ENCODE measurements at places on chromosomes 11 and 22.

DNA sequence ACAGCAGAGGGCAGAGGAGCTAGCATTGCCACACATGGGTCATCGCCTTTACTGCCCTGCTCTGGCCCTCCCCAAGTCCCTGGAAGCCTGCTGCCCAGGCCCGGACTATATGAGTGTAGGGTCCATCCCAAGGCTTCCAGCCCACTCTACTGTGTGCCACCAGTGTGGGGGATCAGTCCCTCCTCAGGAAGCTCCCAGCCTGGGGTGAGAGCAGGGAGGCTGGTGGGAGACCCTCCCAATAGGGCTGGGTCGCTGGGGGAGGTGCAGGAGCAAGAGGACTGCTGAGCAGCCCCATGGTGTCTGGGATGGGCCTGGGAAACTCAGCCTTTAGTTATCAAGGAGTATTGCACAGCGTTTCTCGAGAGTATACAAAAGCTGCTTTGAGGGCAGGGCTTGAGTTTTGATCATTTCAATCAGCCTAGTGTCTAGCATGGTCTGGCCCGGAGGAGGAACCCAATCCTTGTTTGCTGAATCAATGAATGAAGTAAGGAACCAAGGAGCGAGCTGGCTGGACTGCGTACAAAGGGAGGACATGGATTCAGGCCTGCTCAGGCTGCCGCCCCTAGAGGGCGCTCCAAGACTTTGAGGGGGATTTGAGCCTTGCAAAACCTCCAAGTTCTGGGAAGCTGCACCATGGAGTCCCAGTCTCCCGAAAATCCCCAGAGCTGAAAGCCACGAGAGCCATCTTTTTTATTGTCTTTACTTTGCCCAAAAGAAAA lies 89.0 kb upstream of the PARVA start:
- DNase-seq, result peak; percentile 78

GRCh38 chr11:117334896-117335295 lies 7.2 kb downstream of the CEP164 start:
- no peak for DNase-seq

GRCh38 chr11:96752221-96752620 lies 362.4 kb downstream of the JRKL start:
- no peak for DNase-seq

GRCh38 chr22:45124176-45124847 lies 39.4 kb upstream of the NUP50 start:
- no peak for DNase-seq

- no peak for DNase-seq
Observed at GRCh38 chr11:86805873-86806310, 5.5 kb downstream of the PRSS23 start.

DNA sequence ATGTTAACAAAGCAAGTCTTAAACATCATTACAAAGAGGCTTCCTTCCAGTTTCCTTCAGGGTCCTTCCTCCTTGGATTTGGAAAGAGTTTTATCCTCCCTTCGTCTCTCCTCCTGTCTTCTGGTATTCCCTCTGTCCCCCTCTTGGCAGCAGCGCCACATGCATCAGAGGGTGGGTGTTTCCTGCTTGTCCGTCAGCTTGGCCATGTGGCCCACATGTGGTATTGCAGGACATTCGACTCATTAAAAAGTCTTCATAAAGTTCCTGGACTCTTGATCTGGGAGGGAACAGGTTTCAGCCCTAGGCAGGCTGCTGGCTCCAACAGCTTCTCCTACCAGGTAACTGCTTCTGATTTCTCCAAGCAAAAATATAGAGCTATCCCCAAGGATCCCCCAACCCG lies 189.8 kb downstream of the CSNK2A3 start:
- DNase-seq, result no peak

- DNase-seq, result no peak
Observed at GRCh38 chr11:8061555-8062428, 19.2 kb upstream of the TUB start.

DNA sequence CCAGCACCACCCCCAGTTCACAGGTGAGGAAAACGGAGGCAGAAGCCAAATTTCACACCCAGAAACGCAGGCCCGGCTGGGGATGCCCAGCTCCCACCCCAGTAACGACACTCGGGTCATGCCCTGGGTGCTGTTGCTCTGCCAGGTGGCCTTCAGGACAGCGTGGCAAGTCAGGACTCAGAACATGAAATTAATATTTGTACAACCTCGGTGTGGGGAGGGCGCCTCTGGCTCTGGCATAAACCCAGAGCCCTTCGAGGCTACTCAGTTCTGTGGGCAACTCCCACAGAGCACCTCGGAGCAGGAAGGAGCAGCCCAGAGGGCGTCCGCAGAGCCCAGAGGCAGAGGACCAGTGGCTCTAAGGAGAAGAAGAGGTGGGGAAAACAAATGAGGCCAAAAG lies 71.6 kb downstream of the CELSR1 start:
- DNase-seq, result no peak

- no peak for DNase-seq
Observed at GRCh38 chr22:34330432-34330831, 410.2 kb upstream of the LARGE1 start.

- DNase-seq, result no peak
Observed at GRCh38 chr22:48239461-48240147, 1477.2 kb downstream of the TBC1D22A start.

- DNase-seq, result no peak
Observed at GRCh38 chr11:129434641-129435498, 59.2 kb downstream of the BARX2 start.

GRCh38 chr11:12200279-12200990 lies 90.0 kb downstream of the MICAL2 start:
- peak; percentile 73 for DNase-seq

DNA sequence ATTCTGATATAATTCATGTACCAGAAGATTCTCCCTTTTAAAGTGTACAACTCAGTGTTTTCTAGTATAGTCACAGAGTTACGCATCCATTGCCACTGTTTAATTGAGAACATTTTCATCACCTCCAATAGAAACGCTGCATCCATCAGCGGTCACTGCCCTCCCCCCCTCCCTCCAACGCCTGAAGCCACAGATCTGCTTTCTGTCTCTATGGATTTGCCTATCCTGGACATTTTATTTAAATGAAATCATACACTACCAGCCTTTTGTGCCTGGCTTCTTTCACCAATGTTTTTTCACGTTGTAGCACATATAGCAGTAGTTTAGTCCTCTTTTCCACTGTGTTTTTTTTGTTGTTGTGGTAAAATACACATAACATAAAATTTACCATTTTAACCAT lies 22.8 kb downstream of the TCP11L1 start:
- no peak for DNase-seq

DNA sequence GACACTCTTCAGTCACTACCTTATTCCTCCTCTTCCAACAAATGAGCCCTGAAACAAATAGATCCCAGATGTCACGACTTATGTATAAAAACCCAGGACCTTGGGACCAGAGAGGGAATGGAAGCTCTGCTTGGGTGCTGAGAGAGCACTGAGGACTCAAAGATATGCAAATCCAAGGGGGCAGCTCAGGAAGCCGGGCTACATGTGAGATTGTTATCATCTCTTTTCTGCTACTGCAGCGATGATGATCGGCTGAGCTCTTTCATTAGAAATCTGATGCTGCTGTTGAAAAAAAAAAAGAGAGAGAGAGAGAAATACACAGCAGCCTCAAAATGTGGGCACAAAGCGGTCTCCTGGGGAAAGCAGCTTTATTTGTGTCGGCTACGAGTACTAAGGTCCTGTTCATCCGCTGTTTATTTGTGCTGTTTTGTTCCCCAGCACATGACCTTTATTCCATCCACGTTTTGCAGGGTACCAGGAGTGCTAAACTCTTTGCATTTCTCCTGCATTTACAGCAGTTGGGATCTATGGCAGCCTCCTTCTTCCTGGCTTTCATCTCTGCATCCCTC lies 120.2 kb downstream of the TRIM29 start:
- DNase-seq, result no peak

DNA sequence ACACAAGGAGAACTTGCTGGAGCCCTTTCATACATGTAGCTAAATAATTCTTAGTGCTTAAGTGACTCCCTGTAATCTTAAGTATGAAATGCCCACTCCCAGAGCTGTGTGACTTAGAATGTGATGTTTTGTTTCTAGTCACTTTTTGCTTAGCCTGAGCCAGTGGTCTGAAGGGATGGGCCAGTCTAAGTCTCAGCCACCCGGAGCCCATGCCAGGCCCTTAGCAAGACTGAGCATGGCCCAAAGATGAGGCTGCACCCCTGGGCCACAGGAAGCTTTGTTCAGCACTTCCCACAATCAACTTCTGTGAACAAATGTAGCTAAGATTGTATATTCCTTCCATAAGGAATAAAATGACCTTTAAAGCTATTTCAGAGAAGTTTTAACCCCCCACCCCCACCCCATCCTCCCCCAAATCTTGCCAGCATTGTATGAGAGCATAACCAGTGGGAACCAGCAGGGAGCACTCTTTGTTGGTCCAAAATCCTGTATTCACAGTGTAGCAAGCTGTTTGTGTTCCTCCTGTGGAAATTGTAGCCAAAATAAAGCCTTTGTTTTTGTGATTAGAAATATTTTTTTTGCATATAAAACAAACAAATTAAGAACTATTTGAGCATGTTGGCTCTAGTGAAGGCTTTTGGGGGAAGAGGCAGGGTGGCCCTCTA lies 73.8 kb upstream of the GAL start:
- no peak for DNase-seq

DNA sequence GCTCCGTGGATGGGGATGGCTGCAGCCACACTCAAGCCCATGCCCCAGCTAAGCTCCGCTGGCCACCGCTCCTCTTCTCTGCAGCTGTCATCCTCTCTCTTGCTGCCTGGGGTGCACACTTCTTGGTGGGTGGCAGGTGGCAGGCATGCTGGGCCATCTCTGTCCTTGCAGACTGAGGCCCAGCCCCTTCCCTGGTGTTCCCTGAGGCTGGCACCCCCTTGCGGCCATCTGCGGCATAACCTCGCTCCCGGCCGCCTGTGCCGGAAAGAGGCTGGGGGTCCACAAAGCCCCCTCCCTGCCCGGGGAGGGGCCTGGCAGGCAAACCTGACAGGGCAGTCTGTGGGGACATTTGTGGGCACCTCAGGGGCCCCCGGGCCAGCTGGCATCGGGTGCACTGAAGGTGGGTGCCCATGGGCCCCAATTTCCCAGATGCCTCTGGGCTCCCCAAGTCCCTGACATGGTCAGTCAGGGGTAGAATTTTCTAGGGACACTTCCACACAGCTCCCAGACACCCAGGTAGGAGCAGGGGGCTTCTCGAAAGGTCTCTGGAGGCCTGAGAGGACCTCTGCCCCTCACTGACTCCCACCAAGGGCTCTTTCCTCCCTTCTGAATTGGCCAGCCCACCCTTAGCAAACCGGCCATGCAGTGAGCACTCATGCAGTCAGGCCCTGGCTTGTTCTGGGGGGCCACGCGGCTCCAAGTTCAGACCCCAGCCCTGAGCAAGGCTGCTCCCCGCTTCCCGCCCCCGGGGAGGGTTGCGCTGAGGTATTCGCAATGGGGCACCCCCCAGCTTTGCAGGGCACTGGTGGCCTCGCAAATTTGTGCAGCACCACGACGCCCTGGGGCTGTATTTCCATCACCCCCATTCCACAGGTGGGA lies 23.5 kb upstream of the TH start:
- no peak for DNase-seq

DNA sequence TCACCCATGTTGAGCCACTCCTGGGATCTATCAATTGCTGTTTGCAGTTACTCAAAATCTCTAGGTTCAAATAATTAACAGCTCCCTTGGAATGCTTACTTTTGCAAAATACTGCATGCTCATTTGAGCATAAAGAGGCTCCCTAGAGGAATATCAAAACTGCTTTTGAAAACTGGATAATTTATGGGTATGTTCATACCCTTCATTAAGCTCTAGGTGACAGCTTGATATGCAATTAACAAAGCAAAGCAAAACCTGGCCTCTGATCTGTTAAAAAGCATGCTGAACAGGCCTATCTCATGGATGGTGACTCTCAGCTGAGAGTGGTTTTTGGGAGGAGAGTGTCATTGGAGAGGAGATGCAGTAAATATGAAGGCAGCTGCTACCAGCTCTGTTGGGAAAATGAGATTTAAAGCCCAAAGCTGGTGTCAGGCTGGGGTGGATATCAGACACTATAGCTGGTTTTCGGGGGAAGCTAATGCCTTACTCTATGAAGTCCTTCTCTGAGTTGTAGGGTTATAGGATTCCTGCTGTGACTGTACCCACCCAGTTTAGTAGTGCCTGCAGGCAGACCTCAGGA lies 110.9 kb downstream of the RASSF10 start:
- no peak for DNase-seq

- no peak for DNase-seq
Observed at GRCh38 chr11:134536677-134537076, 124.6 kb upstream of the B3GAT1 start.

DNA sequence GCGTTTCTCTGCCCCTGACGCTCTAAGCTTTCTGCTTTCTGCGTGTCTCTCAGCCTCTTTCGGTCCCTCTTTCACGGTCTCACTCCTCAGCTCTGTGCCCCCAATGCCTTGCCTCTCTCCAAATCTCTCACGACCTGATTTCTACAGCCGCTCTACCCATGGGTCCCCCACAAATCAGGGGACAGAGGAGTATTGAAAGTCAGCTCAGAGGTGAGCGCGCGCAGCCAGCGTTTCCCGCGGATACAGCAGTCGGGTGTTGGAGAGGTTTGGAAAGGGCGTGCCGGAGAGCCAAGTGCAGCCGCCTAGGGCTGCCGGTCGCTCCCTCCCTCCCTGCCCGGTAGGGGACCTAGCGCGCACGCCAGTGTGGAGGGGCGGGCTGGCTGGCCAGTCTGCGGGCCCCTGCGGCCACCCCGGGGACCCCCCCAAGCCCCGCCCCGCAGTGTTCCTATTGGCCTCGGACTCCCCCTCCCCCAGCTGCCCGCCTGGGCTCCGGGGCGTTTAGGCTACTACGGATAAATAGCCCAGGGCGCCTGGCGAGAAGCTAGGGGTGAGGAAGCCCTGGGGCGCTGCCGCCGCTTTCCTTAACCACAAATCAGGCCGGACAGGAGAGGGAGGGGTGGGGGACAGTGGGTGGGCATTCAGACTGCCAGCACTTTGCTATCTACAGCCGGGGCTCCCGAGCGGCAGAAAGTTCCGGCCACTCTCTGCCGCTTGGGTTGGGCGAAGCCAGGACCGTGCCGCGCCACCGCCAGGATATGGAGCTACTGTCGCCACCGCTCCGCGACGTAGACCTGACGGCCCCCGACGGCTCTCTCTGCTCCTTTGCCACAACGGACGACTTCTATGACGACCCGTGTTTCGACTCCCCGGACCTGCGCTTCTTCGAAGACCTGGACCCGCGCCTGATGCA lies at the start of gene MYOD1:
TSS of gene MYOD1 (plus strand) at position 544 of the 910 bp plus-strand sequence. CDS start at position 756, 212 bp downstream.
- DNase-seq, result no peak

DNA sequence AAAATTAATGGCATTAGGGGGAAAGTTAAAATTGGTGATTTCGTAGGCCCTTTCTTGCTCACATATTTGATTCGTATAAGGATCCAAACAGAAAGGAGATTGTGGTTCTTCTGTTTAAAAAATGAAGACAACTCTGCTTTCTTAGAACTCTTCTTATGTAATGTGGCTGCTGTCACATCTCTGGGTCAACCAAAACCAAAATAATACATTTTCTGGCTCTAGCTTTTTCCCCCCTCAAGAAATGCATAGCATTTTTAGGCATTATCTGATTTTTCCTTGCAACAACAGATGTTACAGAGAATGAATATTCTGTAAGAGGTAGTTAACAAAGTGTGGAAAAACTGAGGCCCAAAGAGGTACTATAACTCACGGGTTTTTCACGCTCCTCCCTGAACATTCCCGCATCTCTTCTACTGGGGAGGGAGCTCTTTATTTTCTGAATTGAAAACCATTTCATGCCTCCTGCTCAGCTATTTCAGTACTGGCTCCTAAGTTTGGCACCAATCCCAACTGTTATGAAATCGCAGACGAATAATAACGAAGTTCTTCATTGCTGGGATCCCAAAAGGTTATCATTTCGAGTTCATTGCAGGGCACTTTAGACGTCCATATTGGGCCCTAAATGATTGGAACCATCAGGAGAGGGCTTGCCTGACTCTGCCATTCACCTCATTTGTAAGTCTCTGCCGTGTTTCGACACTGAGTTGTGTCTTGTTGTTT lies 17.1 kb downstream of the GRAP2 start:
- no peak for DNase-seq
